ENCODE measurements at places on chromosomes 3 and 15. TPM values are rescaled to one million over a fixed set of nuclear protein-coding genes. Genes with fewer than 3 reads are reported as not detected.

GRCh38 chr3:106683953-106684620 is 693.2 kb upstream of the CCDC54 start:
- H3K4me3 ChIP-seq, result no peak overlapping the region
- H3K27ac ChIP-seq, result no peak overlapping the region
- DNase-seq, result no peak
- no peaks in the 10 kb centered on the region for H3K4me1 ChIP-seq
- H3K27me3 ChIP-seq, result no peaks in the 10 kb centered on the region

Gene HTR3E
- not detected for total RNA-seq

- peaks cover 29% of the 10 kb centered on the region for H3K36me3 ChIP-seq
- H3K4me1 ChIP-seq, result peaks cover 8% of the 10 kb centered on the region
- DNase-seq, result no peak
- H3K27me3 ChIP-seq, result no peaks in the 10 kb centered on the region
- no peak overlapping the region for H3K27ac ChIP-seq
Observed at GRCh38 chr15:67181221-67181639, 73.2 kb downstream of the AAGAB start.

- H3K36me3 ChIP-seq, result no peaks in the 10 kb centered on the region
- DNase-seq, result no peak
- H3K27me3 ChIP-seq, result no peaks in the 10 kb centered on the region
- no peak overlapping the region for H3K4me3 ChIP-seq
- no peaks in the 10 kb centered on the region for H3K4me1 ChIP-seq
Observed at GRCh38 chr3:160828880-160829279, 72.8 kb downstream of the PPM1L start.

Gene FOXL2NB
- total RNA-seq, result not detected

- H3K4me3 ChIP-seq, result no peak overlapping the region
- no peaks in the 10 kb centered on the region for H3K27me3 ChIP-seq
- H3K27ac ChIP-seq, result peak overlapping the region; percentile 82
Observed at GRCh38 chr3:112817271-112817670, 29.4 kb downstream of the CD200R1L start.

DNA sequence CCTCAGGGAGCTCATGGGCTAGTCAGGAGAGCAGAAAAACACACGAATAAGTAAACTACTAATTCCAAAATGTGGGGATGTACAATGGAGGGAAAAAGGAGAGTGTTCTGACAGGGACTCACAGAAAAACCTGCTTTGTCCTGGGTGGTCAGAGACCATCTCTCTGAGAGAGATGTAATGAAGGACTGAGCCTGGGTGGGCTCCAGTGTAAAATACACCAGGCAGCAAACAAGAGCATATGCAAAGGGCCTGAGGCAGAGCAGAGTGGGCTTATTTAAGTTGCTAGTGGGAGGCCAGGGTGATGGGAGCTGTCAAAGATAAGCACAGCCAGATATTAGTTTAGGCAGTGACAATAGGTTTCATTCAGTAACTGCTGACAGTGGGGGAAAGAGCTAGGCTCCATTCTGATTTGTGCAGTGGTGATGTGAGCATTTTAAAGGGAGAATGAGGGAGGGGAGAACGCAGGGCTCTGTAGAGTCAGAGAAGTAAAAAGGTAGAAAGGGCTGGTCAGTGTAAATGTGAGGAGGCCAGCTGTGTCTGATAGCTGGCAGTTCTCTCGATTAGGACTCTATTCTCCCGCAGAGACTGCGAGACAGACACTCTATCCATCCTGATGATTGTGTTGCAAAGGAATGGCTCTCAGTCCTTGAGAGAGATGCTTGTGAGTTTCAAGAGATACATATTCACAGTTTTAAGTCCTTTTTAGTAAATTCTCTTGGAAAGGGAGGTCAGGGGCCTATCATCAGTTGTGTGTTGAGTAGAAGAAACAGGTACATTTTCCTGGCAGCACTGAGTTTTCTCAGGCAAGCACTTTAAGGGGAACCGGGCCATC is 3.5 kb downstream of the TF start:
- no peaks in the 10 kb centered on the region for H3K4me1 ChIP-seq
- no peak for DNase-seq
- peaks cover 35% of the 10 kb centered on the region for H3K27me3 ChIP-seq
- H3K27ac ChIP-seq, result no peak overlapping the region
- no peak overlapping the region for H3K4me3 ChIP-seq
- no peaks in the 10 kb centered on the region for H3K36me3 ChIP-seq

DNA sequence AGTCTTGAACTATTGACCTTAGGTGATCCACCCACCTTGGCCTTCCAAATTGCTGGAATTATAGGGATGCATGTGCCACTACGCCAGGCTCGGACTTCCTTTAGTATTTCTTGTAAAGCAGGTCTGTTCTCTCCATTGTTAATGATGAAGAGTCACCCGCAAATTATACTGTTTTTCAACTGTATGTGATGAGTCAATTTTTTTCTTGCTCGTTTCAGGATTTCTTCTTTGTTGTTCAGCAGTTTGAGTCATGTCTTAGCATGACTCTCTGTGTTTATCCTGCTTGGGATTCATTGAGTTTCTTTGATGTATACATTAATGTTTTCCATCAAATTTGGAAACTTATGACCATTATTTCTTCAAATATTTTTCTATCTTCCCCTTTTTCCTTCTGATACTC is 28.9 kb downstream of the GRAMD1C start:
- H3K27ac ChIP-seq, result no peak overlapping the region
- no peak overlapping the region for H3K4me3 ChIP-seq
- no peaks in the 10 kb centered on the region for H3K36me3 ChIP-seq
- no peak for DNase-seq
- no peaks in the 10 kb centered on the region for H3K4me1 ChIP-seq

DNA sequence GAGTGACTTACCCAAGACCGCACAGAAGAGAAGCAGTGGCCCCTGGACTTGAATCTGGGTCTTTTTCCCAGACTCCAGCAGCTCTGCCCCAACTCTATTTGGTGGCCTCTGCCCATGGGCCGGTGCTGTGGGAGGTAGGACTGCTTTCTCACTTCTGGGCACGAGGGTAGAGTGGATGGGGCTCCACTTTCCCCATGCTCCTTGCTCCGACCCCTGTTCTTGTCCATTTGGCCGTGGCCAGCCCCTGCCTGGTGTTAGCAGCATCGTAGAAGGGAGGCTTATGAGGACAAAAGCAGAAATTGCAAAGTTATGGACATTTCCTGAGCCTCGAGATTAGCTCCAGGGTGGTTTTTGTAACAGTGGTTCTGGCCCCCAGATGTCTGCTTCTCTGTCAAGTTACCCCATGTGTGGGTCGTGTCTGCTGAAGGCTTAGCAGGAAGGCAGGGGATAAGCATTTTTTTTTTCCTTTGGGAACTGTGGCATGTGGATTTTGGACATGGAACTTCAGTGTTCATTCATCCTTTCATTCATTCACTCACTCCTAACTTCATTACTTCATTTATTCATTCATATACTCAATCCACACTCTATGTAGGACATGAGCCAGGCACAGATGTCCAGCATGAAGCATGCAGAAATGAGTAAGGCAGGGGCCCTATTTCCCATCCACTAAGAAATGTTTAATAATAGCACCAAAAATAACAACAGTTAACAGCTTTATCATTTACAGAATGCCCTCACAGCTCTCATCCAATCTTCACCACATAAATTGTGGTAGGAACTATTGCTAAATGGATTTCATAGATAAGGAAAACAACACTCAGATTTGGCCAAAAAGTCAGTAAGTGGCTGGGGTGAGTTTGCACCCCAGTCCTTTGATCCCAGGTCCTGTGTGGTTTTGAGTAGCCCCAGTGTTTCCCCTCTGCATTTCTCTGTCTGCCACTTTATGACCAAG is 180.5 kb downstream of the OPA1 start:
- no peaks in the 10 kb centered on the region for H3K36me3 ChIP-seq
- no peak overlapping the region for H3K4me3 ChIP-seq
- H3K27me3 ChIP-seq, result peaks cover 6% of the 10 kb centered on the region

DNA sequence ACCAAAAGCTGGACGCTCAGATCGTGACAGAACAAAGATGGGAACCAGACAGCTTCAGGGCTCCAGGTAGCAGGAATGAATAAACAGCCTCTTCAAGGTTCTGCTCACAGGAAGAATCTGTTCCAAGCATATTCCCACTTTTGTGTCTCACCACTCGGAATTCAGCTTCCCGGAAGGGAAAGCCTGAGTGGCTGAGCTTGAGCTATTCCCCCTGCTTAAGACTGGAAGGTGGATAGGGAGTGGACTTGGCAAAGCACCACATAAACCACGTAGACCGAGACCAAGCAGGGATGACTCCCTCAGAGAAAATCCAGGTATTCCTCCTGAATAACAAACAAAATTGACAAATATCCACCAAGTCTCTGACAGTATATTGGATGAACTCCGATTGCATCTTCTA is 180.2 kb upstream of the NR2F2 start:
- no peak for DNase-seq
- no peaks in the 10 kb centered on the region for H3K36me3 ChIP-seq
- H3K27ac ChIP-seq, result no peak overlapping the region
- H3K4me3 ChIP-seq, result no peak overlapping the region
- H3K4me1 ChIP-seq, result no peaks in the 10 kb centered on the region

- peaks cover 46% of the 10 kb centered on the region for H3K4me1 ChIP-seq
- H3K4me3 ChIP-seq, result no peak overlapping the region
- H3K27ac ChIP-seq, result peak overlapping the region; percentile 30
- no peak for DNase-seq
Observed at GRCh38 chr3:11195201-11195600, 40.9 kb downstream of the HRH1 start.

- H3K36me3 ChIP-seq, result no peaks in the 10 kb centered on the region
- H3K27me3 ChIP-seq, result no peaks in the 10 kb centered on the region
- no peak overlapping the region for H3K4me3 ChIP-seq
- H3K27ac ChIP-seq, result no peak overlapping the region
Observed at GRCh38 chr15:39125904-39126303, 455.0 kb upstream of the THBS1 start.
